CD4-positive, alpha-beta T cell treated with Interleukin-1 beta for 1 hour (primary cell): ENCODE measurements at places on chromosomes 7 and 10.

DNA sequence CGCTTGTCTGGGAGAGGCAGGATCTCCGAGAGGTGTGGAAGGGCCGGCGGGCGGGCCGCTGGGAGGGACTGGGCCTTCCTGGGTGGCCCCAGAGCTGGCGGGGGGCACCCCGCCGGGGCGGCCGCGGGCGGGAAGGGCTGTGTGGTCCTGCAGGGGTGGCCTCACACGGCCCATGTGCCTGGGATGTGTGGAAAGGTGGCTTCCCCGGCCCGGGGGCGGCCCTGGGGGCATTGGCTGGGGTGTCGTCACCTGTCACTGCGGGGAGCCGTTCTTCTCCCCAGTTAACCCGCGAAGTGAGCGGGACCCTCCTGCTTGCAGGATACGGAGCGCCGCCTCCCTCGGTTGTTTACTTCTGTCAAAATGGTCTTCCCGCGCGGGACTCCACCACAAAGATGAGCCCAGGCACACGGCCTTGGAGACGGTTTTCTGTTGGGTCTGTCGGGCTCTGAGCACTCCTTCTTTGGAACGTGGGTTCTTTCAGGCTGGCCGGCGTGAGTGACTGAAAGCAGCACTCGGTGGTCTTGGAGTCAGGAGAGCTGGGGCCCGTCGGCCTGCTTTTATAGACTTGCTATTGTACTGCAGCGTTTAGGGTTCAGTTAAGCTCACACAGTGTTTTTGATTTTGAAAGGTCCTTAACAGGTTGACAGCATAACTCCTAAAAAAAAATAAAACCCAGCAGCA lies 700 bp downstream of the SMC3 start:
- DNase-seq = peak; percentile 59

- no peak for DNase-seq
These were observed 87.0 kb downstream of the SGMS1 start for GRCh38 chr10:50536617-50537240.

DNA sequence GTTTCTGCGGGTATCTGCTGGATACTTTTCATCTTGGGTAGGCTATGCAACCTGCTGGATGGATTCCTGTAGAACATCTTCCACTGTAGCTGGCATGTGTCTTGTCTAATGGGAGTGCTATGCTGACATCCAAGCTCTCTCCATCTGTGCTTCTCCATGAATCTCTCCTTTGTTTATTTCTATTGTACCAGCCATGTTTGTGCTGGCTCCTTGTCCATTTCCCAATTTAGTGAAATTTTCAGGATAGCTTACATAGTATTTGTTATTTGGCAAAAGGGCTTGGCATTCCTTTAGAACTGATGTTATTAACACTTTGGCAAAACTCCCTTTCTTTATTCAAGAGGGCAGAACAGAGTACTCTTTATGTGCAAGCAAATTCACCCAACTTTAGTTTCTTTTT lies 198.0 kb downstream of the CSTF2T start:
- DNase-seq = no peak

DNA sequence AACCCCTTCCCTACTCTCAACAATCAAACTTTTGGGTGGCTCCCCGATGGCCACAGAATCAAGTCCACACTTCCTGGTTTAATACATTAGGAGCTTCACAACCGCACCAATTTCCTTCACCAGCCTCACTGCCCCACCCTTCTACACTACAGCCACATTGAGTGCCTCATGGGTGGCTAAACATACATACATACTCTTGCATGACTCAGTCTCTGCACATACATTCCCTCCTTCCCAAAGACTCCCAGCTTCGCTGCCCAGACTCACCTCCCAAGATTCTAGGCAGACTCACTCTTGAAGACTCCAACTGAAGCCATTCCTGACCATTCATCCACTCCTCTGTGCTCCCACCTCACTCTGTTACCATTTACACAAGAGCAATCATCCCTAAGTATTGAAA lies 15.9 kb downstream of the VPS41 start:
- no peak for DNase-seq

DNA sequence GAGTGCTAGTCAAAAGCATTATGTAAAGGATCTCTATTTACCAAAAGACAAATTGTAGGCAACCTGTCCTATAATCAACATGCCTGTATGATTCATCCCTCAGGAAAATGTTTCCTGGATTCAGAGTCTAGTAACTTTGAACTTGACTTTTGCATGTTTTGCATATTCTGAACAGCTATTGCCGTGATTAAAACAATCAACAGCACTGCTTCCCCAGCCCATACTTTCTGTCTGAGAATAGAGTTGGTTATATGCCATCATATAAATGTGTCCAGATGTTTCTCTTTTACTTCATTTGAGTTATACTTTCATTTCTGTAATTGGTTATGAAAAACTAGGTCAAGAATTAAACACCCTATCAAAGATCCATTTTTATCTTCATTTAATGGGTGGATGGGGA lies 83.5 kb downstream of the ZMYND11 start:
- no peak for DNase-seq

GRCh38 chr7:75870557-75871161 lies 8.2 kb upstream of the RHBDD2 start:
- no peak for DNase-seq

- DNase-seq = no peak
These were observed 203.7 kb downstream of the REEP3 start for GRCh38 chr10:63724922-63725321.

GRCh38 chr10:25061125-25061524 lies 44.7 kb downstream of the THNSL1 start:
- no peak for DNase-seq

GRCh38 chr10:60810437-60811182 lies 32.3 kb downstream of the CDK1 start:
- DNase-seq = no peak

DNA sequence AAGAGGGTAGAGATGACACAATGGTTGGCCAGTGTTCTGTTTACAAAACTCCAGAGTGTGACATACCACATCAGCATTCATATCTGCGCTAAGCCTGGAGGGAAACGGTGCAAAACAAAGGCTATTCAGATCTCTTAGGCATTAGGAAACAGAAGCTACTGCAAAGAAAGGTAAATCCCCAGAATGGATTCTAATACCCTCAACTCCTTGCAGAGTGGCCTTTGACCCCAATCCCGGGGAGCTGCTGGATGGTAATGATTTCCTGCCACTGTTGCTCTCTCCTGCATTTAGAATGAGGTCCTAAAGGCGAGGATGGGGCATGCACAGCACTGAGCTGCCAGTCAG lies 65.2 kb downstream of the AOAH start:
- no peak for DNase-seq

DNA sequence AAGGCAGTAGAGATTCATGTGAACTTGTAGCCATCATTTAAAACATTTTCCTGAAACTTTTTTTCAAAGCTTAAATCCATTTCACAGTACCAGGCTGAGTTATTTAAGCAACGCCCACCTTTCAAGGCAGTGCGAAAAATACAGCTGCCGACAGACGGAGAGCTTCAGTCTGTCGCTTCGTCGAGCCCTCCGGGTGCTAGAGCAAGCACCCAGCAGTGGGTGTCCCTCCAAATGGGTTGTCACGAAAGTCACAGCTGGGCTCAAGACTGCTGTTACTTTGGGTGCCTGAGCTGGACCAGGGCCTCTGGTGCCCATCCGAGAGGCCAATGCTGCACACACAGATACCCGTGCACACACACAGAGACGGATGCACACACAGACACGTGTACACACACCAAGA lies 135.6 kb downstream of the TCERG1L start:
- DNase-seq = no peak

- DNase-seq = no peak
These were observed 101.9 kb upstream of the FAM204A start for GRCh38 chr10:118444069-118444468.

DNA sequence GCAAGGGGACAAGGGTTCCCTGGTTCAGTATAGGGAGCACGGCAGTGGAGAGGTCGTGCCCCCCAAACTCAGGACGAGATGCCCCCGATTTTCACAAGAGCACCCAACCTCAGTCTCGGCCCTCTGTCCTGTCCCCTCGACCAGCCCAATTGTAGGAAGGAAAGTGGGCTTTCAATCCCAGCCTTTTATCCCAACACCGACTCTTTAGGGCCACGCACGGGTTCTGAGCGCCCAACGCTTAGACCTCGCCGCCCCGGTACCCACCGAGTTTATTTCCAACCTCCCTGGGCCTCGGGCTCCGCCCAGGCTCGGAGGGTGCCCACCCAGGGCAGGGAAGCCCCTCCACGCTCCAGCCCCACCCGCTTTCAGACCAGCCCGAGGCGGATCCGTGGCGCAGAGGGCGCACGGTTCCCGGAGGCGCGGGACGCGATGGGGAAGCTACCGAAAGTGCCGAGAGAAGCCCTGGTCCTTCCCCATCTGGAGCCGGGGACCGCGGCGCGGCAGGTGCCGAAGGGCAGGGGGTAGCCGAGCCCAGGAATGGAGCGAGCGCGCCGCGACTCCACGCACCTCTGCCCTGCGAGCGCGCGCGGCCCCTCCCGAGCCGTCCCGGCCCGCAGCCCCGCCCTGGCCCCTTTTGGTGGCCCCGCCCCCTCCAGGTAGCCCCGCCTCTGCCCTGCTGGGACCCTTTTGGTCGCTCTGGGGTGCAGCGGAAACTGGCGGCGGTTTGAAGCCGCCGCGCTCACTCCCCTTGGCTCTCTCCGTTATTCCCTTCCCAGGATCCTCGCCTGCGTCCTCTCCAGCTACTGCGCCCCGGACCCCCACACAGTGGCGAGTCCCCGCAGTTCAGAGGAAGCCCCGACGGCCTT lies 20.4 kb downstream of the GRID2IP start:
- peak; percentile 65 for DNase-seq

GRCh38 chr10:15802375-15802949 lies 57.8 kb downstream of the MINDY3 start:
- no peak for DNase-seq

GRCh38 chr7:36155811-36156361 lies 2.8 kb downstream of the EEPD1 start:
- DNase-seq = no peak

DNA sequence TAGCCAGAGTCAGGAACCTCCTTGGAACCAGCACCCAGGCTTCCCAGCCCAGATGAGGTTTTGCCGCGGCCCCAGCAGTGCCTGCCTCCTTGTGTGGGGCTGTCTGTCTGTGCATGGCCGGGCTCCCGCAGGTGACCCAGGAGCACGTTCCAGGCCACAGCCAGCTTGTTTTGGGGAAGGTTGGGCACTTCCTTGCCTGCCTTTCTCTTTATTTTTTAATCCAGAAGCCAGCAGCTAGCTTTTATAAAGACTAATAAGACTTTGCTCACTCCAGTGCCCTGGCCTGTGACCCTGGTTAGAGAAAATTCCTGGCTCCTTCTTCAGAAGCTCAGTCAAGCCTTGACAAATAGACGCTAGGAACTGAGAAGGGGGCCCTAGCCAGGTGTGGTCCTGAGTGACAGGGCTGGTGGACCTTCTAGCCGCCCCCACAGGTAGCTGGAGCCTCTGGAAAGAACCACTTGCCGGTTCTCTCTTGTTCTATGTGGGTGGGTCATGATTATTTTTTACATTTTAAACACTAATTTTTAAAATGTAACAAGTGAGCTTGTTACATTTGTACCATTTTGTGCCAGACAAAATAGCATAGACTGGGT lies 837 bp downstream of the SLC29A3 start:
- DNase-seq = no peak

GRCh38 chr7:25069900-25070443 lies 55.1 kb downstream of the CYCS start:
- peak; percentile 44 for DNase-seq

- DNase-seq = no peak
These were observed 104.0 kb downstream of the SRI start for GRCh38 chr7:88115816-88116215.

- peak; percentile 59 for DNase-seq
These were observed 19.6 kb upstream of the GIMAP2 start for GRCh38 chr7:150665896-150666295.

DNA sequence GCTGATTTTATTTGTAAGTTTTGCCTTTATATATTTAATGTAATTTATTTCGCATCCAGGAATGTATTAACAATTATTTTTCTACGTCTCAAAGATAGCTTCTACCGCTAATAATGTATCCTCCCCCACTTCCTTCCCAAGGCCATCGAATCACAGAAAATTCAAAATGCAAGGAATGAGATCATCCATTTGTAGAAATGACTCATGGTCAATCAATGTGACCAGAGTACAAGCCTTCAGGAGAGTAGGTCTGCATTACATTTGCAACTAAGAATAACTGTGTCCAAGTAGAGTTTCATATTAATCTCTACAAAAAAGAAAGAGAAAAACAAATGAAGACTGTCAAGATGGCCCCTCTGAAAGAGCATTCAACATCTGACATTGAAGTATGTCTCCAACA lies 205.9 kb upstream of the PHF14 start:
- no peak for DNase-seq

DNA sequence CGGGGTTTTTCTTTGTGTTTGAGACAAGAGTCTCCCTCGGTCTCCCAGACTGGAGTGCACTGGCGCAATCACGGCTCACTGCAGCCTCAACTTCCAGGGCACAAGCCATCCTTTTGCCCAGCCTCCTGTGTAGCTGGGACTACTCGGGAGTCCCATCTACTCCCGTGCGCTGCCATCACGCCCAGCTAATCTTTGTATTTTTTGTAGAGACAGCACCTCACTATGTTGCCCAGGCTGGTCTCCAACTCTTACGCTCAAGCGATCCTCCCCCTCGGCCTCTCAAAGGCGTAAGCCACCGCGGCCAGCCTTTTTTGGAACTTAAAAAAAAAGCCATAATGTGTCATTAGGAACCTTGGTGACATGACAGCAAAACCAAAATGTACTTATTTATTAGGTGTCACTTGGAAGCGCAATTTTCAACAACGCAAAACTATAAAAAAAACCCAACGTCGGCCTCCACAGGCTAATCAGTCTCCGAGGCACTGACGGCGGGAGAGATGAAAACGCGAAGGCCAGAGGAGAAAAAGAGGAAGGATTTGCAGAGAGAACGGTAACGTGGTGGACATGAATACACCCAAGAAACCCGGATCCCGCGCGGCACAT lies 911 bp upstream of the HNRNPH3 start:
- DNase-seq = no peak

DNA sequence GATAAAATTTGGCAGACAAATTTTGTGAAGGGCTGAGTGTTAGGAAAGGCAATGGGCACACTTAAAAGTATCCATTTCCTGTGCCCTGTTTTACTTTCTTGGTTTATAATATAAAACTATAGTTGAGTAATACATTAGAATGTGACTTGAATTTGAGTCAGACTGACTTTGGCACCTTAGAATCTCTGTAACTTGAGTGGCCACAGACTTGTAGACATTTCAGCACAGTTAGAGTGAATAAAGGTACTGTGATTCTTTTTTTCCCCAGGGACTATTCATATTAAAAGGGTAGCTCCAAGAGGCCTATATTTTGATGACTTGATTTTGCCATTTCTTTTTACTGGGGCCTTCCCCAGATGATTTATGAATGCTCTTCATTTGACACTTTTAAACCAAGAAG lies 22.4 kb downstream of the GBF1 start:
- DNase-seq = no peak

DNA sequence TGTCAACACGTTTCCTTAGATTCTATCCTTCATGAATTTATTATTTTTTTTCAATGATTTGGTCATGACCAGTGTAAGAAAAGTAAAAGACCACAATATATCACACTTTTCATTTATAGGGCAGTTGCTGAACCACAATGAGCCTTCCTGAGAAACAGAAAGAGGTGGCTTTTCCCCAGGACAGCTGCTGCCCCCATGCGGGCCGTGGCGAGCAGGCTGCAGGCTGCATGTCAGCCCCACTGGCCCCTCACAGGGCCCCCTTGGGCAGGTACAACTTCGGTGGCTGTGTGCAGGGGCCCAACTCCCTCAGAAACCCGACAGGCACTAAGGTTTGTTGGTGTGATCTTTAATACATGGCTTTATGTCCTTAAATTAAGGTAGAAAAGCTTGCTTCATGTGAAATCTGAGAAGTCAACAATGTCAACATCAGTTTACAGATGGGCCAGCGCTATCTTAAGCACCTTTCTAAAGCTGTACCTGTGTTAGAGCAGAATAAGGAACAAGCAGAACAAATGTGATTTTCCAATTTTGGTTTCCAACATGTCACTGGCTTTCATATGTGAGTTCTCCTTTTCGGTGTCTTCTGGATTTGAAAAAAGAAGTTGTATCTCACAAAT lies 10.6 kb downstream of the BEND7 start:
- no peak for DNase-seq
